ENCODE measurements at places on chromosomes 13 and 19.

- no peak for DNase-seq
These were observed 31.4 kb downstream of the PPP5C start for GRCh38 chr19:46378268-46378667.

GRCh38 chr13:47890146-47890814 is 110.8 kb downstream of the SUCLA2 start:
- DNase-seq: no peak

GRCh38 chr13:97018029-97018819 is 23.9 kb upstream of the OXGR1 start:
- peak; percentile 31 for DNase-seq

GRCh38 chr13:20264271-20265018 is 32.3 kb upstream of the GJB6 start:
- no peak for DNase-seq

GRCh38 chr19:8113017-8113416 is 36.4 kb downstream of the FBN3 start:
- DNase-seq: no peak

DNA sequence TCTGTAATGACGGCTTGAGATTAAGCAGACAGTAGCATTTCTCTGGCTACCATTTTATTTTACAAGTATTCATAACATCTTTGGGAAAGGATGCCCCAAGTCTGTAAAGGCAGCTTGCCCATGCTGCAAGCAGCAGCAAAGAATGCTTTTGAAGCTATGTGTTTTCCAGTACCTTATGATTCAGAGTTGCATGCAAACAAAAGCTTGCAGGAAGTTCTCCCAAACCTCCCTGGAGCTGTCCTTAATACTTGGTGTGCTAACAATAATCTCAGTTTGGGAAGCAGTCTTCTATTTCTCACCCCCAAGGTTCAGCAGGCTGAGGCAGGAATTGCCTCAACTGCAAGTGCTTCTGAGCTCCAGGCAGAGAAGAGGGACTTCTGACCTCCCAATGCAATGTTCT is 60.8 kb downstream of the CCNA1 start:
- no peak for DNase-seq

DNA sequence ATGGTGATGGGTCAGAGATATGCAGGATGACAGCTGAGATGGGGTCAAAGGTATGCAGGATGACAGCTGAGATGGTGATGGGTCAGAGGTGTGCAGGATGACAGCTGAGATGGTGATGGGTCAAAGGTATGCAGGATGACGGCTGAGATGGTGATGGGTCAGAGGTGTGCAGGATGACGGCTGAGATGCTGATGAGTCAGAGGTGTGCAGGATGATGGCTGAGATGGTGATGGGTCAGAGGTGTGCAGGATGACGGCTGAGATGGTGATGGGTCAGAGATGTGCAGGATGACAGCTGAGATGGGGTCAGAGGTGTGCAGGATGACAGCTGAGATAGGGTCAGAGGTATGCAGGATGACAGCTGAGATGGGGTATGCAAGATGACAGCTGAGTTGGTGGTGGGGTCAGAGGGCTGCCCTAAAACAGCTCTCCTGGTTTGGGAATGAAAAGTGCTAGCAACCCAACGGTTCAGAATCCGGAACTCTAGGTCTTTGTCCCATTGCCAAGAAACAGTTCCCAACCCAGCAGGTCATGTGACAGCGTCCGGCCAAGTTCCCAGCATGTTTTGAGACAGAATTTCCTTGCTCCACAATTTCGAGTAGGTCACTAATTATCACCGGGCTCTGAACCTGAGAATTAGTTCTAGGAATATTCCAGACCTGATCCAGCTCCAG is 3.2 kb downstream of the SELENOW start:
- no peak for DNase-seq

- no peak for DNase-seq
These were observed 91.8 kb upstream of the TSC22D1 start for GRCh38 chr13:44667943-44668342.

DNA sequence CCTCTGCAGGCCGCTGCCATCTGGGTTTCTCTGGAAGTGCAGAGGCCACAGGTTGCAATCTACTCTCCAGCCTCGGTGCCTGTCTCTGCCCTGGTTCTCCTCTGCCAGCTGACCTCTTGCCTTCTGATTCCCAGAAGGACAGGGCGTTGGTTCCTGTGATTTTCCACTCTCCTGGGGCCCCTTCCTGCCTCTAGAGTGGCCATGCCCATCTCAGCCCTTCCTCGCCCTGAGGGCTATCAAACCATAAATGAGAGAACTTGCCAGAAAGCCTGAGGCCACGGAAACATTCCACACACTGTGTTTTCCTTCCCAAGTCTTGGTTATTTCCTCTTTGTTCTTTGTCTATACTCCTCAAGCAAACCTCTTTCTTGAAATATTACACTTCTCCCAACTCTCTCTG is 146.2 kb downstream of the SHISA2 start:
- DNase-seq: no peak

GRCh38 chr19:33702606-33703437 is 81.1 kb downstream of the CHST8 start:
- no peak for DNase-seq

DNA sequence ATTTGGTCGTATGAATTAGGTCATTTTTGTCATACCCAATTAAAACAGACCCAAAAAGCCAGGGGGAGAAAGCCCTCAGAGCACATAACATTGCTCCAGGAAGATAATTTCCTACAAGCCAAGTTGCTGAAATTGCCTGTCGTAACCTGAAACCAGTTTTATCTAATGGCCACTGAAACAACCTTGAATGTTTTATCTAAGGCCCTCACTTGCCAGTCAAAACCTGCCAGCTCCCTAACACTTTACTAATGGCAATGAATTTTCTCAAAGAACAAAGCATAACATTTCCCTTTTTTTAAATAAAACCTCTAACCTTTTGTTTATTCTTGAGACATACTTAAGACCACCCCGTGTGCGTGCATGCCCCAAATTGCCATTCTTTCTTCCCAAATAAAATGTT is 496.2 kb upstream of the KLHL1 start:
- no peak for DNase-seq

- DNase-seq: no peak
These were observed 40.7 kb downstream of the MZT1 start for GRCh38 chr13:72686766-72687165.

DNA sequence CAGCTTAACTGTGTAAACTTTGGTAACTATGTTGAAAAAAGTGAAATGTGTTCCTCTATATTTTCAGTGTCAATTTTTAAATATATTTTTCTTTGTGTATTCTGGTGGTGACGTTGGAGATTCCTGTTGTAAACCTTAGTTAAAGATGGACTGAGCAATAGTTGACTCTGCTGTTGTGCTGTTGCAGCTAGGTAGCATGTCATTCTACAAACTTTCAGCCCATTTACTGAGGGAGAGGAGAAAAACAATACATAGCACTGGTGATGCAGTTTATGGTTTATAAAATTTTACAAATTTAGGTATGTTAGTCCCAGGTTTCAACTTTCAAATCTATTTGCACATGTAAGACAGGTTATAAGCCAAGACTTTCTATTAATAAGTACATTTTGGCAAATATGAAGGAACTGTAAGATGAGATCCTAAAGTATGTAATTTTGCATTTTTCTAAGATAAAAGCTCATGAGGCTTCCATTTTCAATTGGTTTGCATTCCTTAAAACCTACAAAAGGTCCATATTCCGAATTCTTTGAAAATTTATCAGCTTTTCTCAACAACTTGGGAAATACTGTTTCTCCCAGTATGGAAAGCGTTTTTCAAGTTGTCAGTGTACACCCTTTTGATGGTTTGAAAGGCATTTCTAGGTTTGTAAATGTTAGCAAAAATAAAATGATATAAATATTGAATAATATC is 1.5 kb downstream of the NDFIP2 start:
- DNase-seq: no peak

- no peak for DNase-seq
These were observed 47.4 kb downstream of the SOX1 start for GRCh38 chr13:112114391-112114790.

DNA sequence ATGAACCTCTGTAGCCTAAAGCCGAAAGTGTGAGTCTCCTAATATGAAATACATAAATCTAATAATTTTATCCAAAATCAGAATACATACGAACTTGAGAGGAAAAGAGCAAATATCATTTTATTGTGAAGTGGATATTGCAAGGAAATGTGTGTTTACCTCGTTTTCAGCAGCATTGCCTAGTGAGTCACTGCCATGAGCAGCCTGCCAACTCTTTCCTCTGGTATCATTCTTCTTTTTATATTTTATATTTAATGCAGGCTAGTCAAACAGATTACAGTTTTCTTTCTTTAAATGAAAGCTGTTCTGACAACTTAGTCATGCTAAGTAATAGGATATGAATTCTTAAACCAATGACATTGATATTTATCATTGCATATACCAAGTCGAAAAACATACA is 44.2 kb downstream of the EDNRB start:
- no peak for DNase-seq

DNA sequence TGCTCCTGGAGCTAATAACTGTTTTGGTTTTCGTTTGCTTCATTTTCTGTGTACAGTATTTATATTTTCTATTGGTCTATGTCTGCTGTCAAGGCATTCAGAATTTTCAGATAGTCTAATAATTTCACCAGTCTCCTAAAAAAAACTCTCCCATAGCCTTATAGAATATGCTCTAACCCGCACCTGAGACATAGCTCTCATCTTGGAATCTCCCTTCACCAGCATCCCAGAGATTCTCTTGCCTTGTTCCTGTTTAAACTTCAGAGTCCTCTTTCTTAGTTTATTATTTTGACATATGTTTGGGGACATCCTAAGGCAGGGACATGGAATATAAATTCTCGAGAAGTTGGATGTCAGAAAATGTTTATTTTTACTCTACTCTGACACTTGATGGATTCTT is 58.3 kb upstream of the MED4 start:
- DNase-seq: no peak

GRCh38 chr19:13995878-13996765 is 10.0 kb downstream of the RFX1 start:
- DNase-seq: no peak
